ENCODE measurements at places on chromosomes 13 and 19.

- DNase-seq, result no peak
Measured at GRCh38 chr19:40599902-40600569, 1.1 kb upstream of the LTBP4 start.

DNA sequence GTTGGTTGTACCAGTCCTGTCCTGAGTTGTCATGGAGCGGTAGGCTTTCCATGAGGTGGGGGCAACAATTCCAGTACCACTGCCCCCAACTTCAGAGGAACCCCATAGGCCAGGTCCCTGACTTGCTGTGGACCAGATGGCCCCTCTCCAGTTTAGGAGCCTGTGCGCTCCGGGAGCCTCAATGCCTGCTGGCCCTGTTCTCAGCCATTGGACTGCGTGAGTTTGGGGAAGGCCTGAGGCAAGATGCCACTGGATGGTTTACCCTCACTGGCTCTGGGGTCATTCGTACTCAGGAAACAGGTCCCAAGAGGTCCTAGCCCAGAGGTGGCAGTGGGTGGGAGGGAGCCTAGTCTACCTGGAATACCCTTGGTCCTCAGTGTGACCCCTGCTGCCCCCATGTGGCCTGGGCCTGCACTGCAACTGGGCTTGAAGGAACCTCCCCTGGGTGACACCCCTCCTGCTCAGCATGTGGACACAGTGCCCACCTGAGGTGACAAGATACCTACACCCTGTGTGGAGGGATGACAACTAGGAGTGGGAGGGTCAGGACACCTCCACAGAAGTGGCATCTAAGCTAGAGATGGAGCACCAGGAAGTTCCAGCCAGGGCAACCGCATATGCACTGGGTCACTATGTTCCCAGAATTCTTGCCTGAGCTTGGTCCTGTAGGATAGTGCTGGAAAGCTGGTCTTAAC is 6.0 kb upstream of the PRR19 start:
- DNase-seq, result no peak

DNA sequence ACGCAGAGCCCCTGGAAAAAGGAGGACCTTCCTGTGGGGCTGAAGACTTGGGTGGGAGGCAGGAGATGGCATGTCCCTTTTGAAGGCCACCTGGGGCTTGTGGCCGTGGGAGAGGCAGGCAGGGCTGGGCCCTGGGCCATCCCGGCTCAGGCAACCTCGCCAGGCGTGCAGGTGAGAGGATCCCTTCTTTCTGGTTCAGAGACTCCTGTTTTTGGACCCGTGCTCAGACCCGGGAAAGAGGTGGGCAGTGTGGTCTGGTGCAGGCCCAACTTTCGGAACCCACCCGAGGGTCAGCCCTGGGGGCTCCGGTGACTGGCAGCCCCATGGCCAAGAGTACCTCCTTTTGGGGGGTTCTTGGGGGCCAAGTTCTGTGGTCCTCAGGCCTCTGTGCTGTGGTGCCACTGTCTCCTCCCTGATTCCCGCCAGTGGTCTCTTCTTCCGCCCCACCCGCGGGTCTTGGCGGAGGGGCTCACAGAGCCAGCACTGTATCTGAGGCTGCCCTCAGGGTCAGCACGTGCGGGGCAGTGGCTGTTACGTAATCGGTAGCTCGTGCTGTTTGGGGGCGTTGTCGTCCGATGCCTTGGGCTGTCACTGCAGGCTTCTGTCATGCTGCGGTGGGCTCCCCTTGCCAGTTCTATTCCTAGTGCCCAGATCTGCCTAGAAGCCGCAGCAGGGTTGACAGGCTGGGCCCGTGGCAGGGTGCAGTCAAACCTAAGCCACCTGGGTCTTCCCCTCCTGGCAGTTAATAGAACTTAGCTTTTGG is 42.7 kb downstream of the KDM4B start:
- DNase-seq, result no peak

DNA sequence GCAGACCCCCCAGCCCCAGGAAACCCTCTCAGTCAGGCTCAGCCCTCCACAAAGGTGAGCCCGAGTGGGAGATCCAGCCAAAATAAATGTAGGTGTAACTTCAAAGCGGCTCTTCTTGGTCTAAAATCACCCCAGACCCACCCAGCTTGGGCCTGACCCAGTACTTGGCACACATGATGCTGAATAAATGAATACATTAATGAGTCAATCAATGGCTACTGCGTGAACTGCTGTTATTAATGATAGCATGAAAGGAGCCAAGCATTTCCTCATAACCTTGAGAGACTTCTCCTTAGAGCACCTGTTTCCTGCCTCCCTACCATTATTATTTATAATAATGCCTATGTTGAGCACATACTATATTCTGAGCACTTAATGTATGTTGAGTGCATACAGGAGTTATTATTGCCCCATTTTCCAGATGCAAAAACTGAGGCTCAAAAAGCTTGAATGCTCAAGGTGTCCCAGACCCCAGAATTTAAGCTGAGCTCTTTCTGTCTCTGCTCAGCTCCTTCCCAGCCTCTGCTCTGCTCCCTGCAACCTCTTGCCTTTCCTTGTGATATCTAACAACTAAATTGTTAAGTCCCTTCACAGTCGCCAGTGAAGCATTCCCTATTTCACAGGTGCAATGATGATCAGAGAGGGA is 4.3 kb downstream of the NOTCH3 start:
- DNase-seq, result no peak

DNA sequence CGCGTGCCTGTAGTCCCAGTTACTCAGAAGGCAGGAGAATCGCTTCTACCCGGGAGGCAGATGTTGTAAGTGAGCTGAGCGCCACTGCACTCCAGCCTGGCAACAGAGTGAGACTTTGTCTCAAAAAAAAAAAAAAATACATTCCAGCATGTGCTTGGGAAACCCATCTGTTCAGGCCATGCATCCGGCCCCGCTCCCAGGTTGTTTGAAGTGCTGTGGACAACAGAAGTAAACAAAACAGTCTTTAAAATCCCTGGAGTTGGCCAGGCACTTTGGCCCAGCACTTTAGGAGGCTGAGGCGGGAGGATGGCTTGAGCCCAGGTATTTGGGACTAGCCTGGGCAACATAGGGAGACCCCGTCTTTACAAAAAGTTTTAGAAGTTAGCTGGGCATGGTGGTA is 3.2 kb upstream of the PTPRS start:
- DNase-seq, result no peak
